ENCODE measurements at places on chromosomes 6 and 20. TPM values are rescaled to one million over a fixed set of nuclear protein-coding genes. Genes with fewer than 3 reads are reported as not detected.

DNA sequence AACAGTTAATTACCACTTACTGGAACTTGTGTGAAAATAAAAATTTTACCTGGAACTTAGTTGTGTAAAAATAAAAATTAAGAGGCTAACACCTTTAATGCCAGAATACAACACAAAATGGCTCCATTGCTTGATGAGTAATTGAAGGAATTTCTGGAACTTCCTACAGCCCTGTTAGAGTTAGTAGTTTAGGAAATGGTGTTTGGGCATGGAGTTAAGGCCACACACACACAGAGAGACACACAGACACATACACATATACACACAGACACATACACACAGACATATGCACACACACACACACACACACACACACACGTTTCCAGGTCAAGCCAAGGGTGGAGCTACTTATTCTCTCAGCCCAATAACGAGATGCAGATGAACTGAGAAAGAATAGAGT is 20.6 kb upstream of the CST3 start:
- no peak for DNase-seq

- no peak for DNase-seq
Observed at GRCh38 chr6:85544776-85545175, 48.9 kb downstream of the SNX14 start.

Gene MGME1
- 16.6 TPM for total RNA-seq

DNA sequence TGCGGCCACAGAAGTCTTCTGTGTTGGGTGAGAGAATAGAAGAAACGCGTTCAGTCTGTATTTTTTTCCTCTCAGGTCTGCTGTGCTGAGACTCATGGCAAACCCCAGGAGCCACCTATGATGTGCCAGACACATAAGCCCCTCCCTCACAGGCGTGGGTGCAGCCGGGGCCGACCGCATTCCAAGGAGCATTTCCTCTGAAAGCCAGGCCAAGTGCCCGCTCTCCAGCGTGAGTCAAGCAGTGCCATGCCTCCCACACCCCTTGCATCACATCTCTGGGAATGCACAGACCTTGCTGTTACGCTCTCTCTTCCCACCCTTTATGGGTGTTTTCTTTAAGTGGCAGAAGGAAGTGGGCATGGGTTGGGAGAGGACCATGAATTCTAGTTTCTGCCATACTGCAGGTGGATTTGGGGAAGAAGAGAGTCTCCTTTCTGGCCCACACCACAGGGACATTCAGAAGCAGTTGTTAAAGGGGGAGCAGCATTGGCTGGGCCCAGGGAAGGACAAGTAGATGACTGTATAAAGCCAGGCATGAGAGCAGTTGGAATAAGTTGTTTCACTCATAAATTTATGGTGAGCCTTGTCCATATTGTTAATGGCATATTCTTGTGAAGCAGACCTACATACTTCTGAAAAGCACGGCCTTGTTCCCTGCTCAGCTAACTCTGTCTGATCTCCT is 37.1 kb upstream of the TFAP2A start:
- DNase-seq = no peak

DNA sequence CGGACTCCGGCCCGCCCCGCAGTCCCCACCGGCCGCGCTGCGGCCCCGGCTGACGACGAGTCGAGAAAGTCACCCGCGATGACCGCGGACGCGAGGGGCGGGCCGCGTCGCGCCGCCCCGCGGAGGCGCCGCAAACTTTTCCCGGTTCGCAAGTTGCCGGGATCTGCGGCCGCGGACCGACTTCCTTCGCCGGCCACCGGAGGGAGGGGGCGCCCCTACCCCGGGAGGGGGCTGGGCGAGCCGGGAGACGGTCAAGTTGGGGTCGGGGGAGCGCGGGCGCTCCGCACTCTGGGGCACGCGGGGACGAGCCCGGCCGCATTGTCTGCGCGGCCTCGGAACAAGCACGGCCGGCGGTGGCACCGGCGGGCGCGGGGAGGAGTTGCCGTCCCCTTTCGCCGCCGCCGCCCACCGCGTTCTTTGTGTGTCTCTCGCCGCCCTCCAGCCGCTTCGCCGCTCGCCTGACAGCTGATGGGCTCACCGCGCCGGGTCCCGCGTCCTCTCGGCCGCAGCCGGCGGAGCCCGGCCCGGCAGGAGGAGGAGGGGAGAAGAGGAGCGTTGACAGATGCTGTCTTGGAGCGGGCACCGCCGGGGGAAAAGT is 131.6 kb downstream of the OGFRL1 start:
- DNase-seq = no peak

DNA sequence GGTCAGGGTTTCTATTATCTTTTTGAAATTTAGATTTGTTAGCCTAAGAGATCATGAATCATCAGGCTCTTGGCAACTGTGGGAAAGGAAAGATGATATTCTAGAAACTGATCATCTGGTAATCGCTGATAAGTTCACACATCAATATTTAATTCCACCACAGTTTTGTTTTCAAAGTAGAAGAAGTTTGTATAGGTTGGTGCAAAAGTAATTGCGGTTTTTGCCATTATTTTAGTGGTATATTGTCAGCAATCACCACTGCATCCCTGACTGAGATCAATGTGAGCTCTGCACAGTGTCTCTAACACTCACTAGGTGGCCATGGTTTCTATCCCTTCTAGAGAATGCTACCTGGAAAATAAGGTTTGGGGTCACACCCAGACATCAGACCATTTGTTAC is 17.0 kb upstream of the PXDC1 start:
- DNase-seq = no peak

Gene SEC23B
- total RNA-seq = 77.0 TPM

- no peak for DNase-seq
Observed at GRCh38 chr6:52271852-52272460, 12.6 kb downstream of the MCM3 start.

GRCh38 chr20:18092890-18093289 is 35.2 kb upstream of the OVOL2 start:
- DNase-seq = no peak

DNA sequence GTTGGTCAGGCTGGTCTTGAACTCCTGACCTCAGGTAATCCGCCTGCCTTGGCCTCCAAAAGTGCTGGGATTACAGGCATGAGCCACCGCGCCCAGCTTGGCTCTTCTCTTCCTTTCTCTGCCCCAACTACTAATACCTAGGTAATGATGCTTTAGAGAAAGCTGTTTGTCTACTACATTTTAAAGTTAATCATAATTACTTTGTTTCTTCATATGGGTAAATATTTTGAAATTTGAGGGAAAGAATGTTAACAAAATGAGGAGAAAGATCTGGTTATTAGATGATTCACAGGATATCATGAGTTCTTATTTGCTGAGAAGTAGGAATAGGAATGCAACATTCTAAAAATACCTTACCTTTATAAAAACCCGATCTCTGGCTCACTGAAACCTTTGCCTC is 18.4 kb upstream of the PTPRK start:
- no peak for DNase-seq

Gene OR2H2
- total RNA-seq = not detected

DNA sequence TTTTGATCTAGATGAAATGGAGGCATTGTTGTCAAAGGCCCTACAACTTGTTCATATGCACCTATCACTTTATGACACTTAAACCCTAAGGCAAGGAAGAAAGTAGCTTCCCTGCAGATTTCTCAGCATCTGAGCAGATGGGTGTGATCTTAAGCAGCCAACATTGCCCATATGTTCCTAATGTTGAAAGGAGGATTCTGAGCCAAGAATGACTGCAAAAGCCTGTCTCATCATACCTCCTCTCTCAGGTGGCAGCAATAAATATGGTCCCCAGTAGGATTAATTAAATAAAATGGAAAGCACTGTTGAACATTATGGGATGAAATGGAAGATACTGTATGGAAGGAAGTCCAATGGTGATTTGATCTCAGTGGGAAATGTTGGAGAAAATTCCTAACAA is 538.1 kb upstream of the MAN1A1 start:
- no peak for DNase-seq

Gene MROH8
- 0.51 TPM for total RNA-seq

DNA sequence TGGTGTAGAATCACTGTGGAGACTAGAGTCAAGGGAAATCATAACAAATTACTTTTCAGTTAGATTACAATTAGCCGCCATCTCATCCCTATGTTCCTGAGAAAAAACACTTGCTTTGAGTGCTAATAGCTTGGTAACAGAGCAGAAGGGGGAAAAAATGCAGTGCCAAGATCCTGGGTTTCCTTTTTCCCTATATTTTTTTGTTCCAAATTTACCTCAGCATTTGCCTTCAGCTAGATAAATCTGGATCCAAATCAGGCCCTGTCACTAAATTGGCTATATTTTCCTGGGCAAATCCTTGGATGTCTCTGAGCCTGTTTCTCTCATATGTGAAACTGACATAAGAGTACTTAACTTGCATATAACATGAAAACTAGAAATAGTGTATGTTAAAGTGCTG is 86.0 kb downstream of the TENT5A start:
- DNase-seq = no peak

GRCh38 chr6:25275436-25275835 is 3.7 kb upstream of the CARMIL1 start:
- no peak for DNase-seq

DNA sequence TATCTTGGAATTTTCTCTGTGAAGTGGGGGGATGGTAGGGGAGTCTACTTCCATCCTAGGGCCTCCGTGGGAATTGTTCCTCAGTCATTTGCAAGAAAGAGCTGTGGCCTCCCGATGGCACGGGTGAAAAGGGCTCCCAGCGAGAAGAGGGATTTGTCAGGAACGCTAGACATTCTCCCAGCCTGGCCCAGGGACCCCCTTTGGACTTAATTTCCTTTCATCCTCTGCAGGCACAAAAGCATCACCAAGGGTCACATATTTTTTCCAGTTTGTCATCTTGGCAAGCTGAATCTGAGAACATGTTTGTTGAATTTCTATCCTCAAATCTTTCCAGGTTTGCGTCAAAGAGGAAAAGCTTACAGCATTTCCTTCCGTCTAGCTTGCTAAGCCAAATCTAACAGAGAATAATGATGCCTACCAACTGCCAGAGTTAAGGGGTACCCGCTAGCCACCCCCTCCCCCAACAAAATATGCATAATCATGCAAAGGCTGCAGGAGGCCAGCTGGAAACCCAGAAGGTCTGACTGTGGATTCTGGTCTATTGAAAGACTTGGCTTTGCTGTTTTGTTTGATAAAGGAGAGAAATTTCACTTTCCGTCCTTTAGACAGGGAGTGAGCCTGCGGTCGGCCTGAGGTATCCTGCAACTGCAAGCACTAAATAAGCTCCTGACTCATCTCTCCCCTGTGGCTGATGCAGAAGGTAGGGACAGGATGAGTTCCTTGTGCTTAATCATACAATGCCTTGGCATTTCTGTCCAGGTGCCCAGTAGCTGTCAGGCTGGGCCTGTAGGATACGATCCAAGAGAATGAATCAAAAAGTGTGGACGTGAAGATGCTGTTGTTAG is 23.1 kb downstream of the PSMG4 start:
- no peak for DNase-seq

DNA sequence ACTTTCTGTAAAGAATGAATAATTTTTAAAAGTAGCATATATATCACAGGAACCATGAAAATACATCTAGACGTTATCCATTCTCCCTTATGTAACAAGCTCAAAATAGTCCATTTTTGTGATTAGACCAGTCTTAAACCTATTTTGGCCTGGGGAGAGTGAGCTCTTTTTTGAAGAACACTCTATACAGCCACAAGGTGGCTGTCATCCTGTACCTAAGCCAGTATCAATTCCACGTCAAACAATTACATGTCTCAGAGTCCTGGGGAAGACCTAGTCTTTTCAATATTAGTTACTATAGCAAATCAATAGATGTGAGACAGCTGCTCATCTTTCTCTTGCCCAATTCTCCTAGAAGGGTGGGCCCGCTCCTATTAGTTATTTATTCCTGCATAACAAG is 28.4 kb downstream of the FBXO5 start:
- DNase-seq = no peak

- DNase-seq = no peak
Observed at GRCh38 chr20:46101957-46102356, 12.2 kb upstream of the NCOA5 start.

Measured in activated T-cell treated with anti-CD3 and anti-CD28 coated beads, Interleukin-2, amount 50 U/mL, for 4 hours (primary cell).